Bronchus fibroblast of lung (primary cell): ENCODE measurements at places on chromosomes 5 and 9. TPM values are rescaled to one million over a fixed set of nuclear protein-coding genes. Genes with fewer than 3 reads are reported as not detected.

JAKMIP2 gene
- total RNA-seq = 9.2 and 14.1 TPM in 2 replicates

SV2C gene
- not detected in 2 replicates for total RNA-seq

ZMAT2 gene
- 16.5 and 25.6 TPM in 2 replicates for total RNA-seq

IFNW1 gene
- not detected in 2 replicates for total RNA-seq

AOPEP gene
- 11.6 and 19.3 TPM in 2 replicates for total RNA-seq

SPATA31E1 gene
- total RNA-seq = not detected in 2 replicates

SMARCA2 gene
- total RNA-seq = 22.9 and 29.9 TPM in 2 replicates

PCDHGA1 gene
- under 0.01 and 0.15 TPM in 2 replicates for total RNA-seq

PAEP gene
- not detected in 2 replicates for total RNA-seq

TMEM215 gene
- not detected in 2 replicates for total RNA-seq

ZNF484 gene
- total RNA-seq = 3.6 and 4.4 TPM in 2 replicates

NME5 gene
- 0.84 and 1.6 TPM in 2 replicates for total RNA-seq

AGXT2 gene
- not detected in 2 replicates for total RNA-seq

TRMO gene
- 8.1 and 14.9 TPM in 2 replicates for total RNA-seq

LCN1 gene
- total RNA-seq = not detected in 2 replicates

LURAP1L gene
- total RNA-seq = 12.8 and 14.6 TPM in 2 replicates

SPINK7 gene
- total RNA-seq = not detected in 2 replicates

KDM4C gene
- total RNA-seq = 8.0 and 9.6 TPM in 2 replicates

LCN9 gene
- not detected in 2 replicates for total RNA-seq

PCDHB8 gene
- total RNA-seq = not detected in 2 replicates

TMC1 gene
- total RNA-seq = 0.45 TPM in 1 of 2 replicates, not detected in the other

PTPA gene
- total RNA-seq = 129 and 131 TPM in 2 replicates

DAB2IP gene
- total RNA-seq = 9.8 and 10.1 TPM in 2 replicates

C9 gene
- total RNA-seq = not detected in 2 replicates

SPAG8 gene
- total RNA-seq = 1.5 and 2.4 TPM in 2 replicates

AJM1 gene
- 0.45 and 1.3 TPM in 2 replicates for total RNA-seq

INSL6 gene
- not detected in 2 replicates for total RNA-seq

SLC25A2 gene
- not detected in 2 replicates for total RNA-seq

OBP2B gene
- not detected in 2 replicates for total RNA-seq

SEPTIN8 gene
- total RNA-seq = 41.9 and 45.1 TPM in 2 replicates

LECT2 gene
- not detected in 2 replicates for total RNA-seq

GABRA1 gene
- total RNA-seq = not detected in 2 replicates

ELP1 gene
- 26.9 and 27.6 TPM in 2 replicates for total RNA-seq

LTC4S gene
- total RNA-seq = 1.6 and 3.4 TPM in 2 replicates

EPB41L4A gene
- under 0.01 and 0.17 TPM in 2 replicates for total RNA-seq

SLC6A18 gene
- not detected in 2 replicates for total RNA-seq

TMEFF1 gene
- total RNA-seq = 1.3 and 1.5 TPM in 2 replicates

PTGER4 gene
- 26.6 and 34.1 TPM in 2 replicates for total RNA-seq

COL27A1 gene
- total RNA-seq = 4.0 and 4.5 TPM in 2 replicates

RASEF gene
- under 0.01 TPM in 1 of 2 replicates, not detected in the other for total RNA-seq

TEK gene
- total RNA-seq = 1.9 and 2.2 TPM in 2 replicates

IFNE gene
- 0.17 TPM in 1 of 2 replicates, not detected in the other for total RNA-seq

SLC46A2 gene
- total RNA-seq = not detected in 2 replicates

SPATA31A3 gene
- not detected in 2 replicates for total RNA-seq

IRGM gene
- total RNA-seq = not detected in 2 replicates

SEMA4D gene
- total RNA-seq = 0.59 and 0.84 TPM in 2 replicates

SPATA31C1 gene
- total RNA-seq = not detected in 2 replicates

DBH gene
- not detected in 2 replicates for total RNA-seq

WNK2 gene
- under 0.01 TPM in 1 of 2 replicates, not detected in the other for total RNA-seq

PLEKHG4B gene
- 2.2 TPM in 2 replicates for total RNA-seq

CER1 gene
- total RNA-seq = not detected in 2 replicates
